GM06990 (cell line): ENCODE measurements at places on chromosomes 3 and 15.

DNA sequence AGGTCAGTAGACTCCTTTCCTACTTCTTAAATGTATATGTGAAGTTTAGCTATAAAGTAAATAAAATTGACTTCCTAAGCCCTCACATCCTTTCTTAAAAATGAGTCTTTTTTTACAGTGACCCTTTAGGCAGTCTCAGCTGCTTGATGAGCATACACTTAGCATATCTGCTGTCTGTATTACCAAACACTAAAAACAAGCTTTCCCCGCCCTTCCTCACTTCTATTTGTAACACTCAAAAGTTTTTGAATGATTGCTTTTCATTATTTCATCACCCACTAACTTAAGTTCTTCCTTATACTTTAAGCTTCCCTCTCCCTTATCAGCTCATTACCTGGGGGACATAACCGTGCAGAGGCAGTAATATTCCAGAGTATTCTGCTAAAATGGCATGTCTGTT lies 89.4 kb downstream of the PLOD2 start:
- no peak for DNase-seq

DNA sequence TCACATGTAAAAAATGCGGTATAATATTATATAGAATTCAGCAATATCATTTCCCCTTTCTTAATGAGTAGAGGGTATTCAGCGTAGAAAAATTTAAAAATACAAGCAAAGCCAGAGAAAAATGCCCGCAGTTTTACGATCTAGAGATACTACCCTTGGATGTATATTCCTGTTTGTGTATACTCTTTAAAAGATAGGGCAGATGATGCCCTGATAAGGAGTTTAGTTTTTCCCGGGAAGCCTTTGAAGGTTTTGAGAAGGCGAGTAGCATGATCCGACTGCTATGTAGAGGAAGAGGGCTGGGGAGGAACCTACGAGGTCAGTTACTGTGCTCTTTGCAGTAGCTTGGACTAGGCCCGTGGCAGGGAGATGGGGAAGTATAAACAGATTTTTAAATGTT lies 1.2 kb downstream of the YEATS2 start:
- no peak for DNase-seq

DNA sequence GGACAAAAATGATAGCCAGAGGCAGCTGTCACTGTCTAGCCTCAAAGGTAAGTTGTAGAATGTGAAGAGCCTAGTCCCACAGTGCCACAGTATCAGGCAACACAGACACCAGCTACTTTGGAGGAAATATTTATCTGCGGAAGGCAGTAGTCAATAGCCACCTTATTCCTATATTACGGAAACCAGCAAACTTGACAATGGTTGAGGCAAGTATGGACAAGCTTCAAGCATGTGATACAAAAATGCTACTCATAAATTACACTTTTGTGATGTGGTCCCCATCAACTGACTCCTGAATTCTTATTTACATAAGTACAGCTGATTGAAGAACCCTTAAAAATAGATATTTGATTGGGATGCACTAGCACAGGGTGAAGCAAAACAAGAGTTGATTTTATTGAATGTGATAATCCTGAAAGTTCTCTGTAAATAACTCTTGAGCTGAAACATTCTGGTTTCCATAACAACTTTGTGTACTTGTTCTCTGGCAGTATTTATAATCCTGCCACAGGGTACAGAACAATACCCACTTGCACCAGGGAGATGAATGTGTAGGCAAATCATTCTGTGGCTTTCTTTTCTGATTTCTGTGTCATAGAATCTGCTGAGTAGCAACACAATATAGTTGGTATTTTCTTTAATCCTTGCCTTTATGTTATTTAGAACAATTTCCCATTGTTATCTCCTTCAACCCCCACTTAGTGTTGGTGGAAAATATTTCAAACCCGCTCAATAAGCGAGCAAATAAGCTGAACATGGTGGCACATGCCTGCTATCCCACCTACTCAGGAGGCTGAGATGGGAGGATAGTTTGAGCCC lies at the start of gene ANKUB1:
Gene ANKUB1, minus strand, starts transcription at position 103 of the 819 bp plus-strand sequence. CDS start 188 bp downstream, outside the sequence.
- no peak for DNase-seq

GRCh38 chr3:105436687-105437086 lies 70.0 kb downstream of the ALCAM start:
- no peak for DNase-seq

- DNase-seq = no peak
These were observed 20.8 kb downstream of the LZTFL1 start for GRCh38 chr3:45821127-45821526.
